ENCODE measurements at places on chromosomes 6 and 20. TPM values are rescaled to one million over a fixed set of nuclear protein-coding genes. Genes with fewer than 3 reads are reported as not detected.

ELOVL2 gene
- not detected for total RNA-seq

PMEPA1 gene
- total RNA-seq = 1.9 TPM

PTCHD4 gene
- total RNA-seq = under 0.01 TPM

HLA-DQA1 gene
- 1.6 TPM for total RNA-seq

RIPPLY2 gene
- total RNA-seq = not detected

ESR1 gene
- total RNA-seq = 1.9 TPM

PPP1R14C gene
- under 0.01 TPM for total RNA-seq

LPA gene
- not detected for total RNA-seq

RNF144B gene
- total RNA-seq = 16.7 TPM

SCRT2 gene
- not detected for total RNA-seq

KPNA5 gene
- 6.2 TPM for total RNA-seq

BHLHE23 gene
- total RNA-seq = 1.3 TPM

ID4 gene
- total RNA-seq = 0.27 TPM

MEP1A gene
- total RNA-seq = not detected

ANKRD66 gene
- not detected for total RNA-seq

GPR63 gene
- 0.54 TPM for total RNA-seq

PRND gene
- total RNA-seq = not detected

RHAG gene
- total RNA-seq = 3.5 TPM

RPS18 gene
- 10,287 TPM for total RNA-seq

MKKS gene
- 8.3 TPM for total RNA-seq

SAMHD1 gene
- total RNA-seq = 22.9 TPM

PYGB gene
- 31.5 TPM for total RNA-seq

SERAC1 gene
- 7.5 TPM for total RNA-seq

AURKA gene
- 1.6 TPM for total RNA-seq

ERGIC3 gene
- 650 TPM for total RNA-seq

NKAPL gene
- 1.1 TPM for total RNA-seq

POLR1H gene
- 88.1 TPM for total RNA-seq

TEAD3 gene
- total RNA-seq = 0.54 TPM

TMC2 gene
- not detected for total RNA-seq

BTNL2 gene
- total RNA-seq = not detected

BMP2 gene
- total RNA-seq = 0.27 TPM

KIF6 gene
- total RNA-seq = under 0.01 TPM

PI16 gene
- total RNA-seq = not detected

UBE2C gene
- total RNA-seq = 3.8 TPM

SLCO4A1 gene
- 15.3 TPM for total RNA-seq

ULBP3 gene
- 2.7 TPM for total RNA-seq

MUC22 gene
- total RNA-seq = not detected

ZC3H12D gene
- total RNA-seq = 3.8 TPM

PARD6B gene
- 1.1 TPM for total RNA-seq
